Central memory CD4-positive, alpha-beta T cell (primary cell): ENCODE measurements at places on chromosomes 1 and 21.

- DNase-seq = no peak
These were observed 54.4 kb upstream of the BCL10 start for GRCh38 chr1:85330711-85331290.

DNA sequence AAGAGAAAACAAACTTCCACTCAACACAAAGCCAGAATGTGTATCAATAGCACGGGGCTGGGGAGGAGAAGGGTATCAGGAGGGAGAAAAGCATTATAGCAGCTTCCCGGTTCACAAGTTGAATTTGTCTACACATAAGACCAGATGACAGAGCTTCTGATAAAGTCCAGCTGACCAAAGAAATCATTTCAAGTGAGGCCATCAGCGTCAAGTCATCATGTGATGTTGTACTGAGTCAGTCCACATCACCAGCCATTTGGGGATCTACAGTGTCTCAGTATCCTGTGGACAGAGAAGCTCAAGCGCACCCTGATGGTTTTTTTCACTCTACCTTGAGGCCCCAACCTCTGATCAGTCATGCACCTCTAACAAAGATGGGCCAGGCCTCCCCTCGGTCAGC is 33.0 kb downstream of the SETD4 start:
- no peak for DNase-seq

GRCh38 chr1:154328318-154329151 is 3.2 kb downstream of the ATP8B2 start:
- peak; percentile 84 for DNase-seq

GRCh38 chr1:69846267-69846666 is 278.5 kb downstream of the LRRC7 start:
- DNase-seq = no peak

DNA sequence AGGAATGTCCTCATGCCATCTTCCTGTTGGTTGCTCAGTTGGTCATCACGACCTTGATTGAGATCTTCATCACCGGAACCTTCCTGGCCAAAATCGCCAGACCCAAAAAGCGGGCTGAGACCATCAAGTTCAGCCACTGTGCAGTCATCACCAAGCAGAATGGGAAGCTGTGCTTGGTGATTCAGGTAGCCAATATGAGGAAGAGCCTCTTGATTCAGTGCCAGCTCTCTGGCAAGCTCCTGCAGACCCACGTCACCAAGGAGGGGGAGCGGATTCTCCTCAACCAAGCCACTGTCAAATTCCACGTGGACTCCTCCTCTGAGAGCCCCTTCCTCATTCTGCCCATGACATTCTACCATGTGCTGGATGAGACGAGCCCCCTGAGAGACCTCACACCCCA is 42.9 kb downstream of the KCNJ15 start:
- DNase-seq = no peak

DNA sequence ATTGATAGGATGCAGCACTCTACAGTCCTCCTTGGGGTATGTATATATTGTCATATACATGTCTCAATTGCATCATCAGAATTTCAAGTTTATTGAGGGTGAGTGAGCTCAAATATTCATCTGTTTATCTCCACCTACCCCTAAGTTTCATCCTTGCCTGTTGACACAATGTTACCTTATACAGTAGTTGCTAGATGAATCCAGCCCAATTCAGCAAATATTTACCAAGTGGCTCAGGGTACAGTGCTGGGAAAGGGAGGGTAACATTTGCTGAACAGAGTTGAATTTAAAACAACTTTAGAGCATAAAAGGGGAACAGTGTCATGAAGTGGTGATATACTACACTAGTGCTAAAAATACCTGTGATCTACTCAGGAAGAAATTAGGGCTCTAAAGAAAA is 14.4 kb downstream of the ELAVL4 start:
- DNase-seq = no peak

DNA sequence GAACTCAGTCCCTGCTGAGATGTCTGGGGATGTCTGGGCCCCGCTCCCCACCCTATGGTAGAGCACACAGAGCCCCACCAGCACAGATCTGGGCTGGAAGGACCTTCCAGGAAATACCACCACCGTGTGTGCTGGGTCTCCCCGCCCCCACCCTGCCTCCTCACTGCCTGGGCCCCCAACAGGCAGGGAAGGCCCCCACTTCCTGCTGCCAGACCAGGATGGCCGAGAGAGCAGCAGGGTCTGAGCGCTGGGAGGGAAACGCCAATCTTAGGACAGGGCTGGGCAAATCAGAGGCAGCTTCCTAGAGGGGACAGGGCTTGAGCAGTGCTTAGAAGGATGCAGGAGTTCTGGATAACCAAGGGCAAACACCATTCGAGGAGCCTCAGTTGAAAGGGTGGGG is 11.9 kb downstream of the ADGRB2 start:
- DNase-seq = no peak

GRCh38 chr1:210696709-210697108 is 368.0 kb downstream of the HHAT start:
- no peak for DNase-seq

DNA sequence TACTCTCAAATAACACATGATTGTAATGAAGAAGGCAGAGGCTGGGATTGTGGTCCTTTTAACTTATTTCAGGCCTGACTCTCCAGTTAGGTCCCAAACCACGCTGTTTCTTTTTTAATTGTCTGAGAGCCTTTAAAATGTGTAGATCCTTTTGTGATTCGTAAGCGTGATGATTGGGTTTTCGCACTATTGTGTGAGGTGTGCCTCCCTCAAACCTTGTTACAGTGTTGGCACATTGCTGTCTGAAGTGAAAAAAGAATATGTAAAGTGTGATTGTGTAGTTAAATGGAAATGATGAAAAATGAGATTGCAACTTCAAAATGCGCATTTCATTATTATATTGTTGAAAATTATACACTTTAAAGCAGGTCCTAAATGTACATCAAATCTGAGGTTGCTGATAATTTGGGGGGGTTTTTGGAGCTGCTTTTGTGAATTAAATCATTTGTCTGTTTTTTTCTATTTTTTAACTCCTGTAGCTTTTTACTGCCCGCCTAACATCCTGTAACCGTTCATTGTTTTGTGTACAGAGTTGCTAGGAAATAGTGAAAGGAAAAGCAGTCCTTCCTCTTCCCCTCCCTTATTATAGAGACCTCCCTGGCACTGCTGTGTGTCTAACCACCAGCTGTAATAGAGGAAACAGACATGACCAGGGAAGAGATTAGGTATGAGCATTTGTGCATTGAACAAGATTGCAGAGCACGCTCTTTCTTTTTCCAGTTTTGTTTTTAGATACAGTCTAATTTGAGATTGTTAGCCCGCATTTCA is 43.3 kb downstream of the IARS2 start:
- peak; percentile 56 for DNase-seq

DNA sequence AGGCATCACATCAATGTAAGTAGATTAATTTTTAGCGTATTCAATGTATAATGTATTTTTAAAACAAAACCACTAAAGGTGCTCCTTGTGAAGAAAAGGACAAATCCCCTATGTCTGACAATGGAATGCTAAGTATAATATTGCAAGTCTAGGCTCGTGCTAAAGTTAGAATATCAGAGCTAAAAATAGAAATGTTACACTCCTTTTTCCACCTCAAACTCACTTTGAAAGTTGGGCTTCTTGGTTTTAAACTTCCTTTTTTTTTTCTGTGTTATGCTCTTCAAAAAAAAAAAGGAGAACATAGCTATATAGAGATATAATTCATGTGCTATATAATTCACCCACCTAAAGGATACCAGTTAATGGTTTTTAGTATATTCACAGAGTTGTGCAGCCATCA is 3.6 kb upstream of the SERBP1 start:
- no peak for DNase-seq

GRCh38 chr1:103582464-103582863 is 11.1 kb downstream of the AMY2B start:
- no peak for DNase-seq

- peak; percentile 58 for DNase-seq
These were observed 72.9 kb downstream of the RPS6KA1 start for GRCh38 chr1:26602378-26602959.

DNA sequence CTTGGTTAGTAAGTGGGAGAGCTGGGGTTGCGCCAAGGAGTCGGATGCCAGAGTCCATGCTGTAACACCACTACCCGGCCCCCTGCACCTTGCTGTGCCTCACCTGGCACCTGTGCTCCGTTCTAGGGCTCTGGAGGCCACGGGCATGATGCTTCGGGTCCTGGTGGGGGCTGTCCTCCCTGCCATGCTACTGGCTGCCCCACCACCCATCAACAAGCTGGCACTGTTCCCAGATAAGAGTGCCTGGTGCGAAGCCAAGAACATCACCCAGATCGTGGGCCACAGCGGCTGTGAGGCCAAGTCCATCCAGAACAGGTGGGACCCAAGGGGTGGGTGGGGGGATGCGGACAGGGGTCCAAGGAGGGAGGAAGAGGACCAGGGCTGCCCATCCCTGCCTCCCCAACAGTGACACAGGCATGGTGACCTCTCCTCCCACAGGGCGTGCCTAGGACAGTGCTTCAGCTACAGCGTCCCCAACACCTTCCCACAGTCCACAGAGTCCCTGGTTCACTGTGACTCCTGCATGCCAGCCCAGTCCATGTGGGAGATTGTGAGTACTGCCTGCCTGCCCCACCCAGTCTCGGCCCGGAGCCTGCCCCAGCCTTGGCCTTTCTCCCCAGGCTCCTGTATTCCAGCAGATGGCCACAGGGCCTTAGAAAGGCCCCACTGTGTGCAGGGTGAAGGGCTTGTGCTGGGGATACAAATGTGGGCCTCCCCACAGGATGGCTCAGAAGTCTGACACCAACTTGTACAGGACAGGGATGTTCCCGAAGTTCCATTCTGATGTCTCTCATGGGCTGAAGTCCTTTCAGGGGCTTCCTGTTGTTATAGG is 9.6 kb upstream of the HTR6 start:
- DNase-seq = no peak

DNA sequence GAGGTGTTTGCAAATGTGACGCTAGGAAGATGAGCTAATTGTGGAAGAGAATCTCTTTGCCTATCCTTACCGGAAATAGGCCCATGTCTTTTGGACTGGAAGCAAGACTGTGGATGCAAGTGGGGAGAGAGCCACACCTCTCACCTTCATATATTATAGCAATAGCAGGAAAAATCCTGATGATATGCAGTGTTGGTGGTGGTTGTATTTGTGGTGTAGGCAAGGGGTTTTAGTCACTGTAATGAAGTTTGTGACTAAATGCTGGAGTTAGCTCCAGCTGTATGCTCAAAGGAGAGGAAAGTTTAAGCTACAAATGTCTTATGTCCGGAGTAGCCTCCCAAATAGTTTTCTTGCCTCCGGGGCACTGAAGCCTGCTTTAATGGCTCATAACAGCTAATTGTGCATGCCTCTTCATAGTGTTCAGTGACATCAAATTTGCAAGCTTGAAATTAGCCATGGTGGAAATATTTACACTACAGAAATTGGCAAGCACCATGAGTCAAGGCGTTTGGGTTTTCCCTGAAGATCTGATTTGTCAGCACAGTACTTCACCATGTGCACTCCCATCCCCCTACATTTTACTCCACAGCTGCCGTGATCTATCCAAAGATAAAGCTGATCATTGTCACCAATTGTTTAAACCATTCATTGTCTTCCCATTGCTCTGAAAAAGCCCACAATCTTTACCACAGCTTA is 102.6 kb upstream of the ZNF644 start:
- no peak for DNase-seq

DNA sequence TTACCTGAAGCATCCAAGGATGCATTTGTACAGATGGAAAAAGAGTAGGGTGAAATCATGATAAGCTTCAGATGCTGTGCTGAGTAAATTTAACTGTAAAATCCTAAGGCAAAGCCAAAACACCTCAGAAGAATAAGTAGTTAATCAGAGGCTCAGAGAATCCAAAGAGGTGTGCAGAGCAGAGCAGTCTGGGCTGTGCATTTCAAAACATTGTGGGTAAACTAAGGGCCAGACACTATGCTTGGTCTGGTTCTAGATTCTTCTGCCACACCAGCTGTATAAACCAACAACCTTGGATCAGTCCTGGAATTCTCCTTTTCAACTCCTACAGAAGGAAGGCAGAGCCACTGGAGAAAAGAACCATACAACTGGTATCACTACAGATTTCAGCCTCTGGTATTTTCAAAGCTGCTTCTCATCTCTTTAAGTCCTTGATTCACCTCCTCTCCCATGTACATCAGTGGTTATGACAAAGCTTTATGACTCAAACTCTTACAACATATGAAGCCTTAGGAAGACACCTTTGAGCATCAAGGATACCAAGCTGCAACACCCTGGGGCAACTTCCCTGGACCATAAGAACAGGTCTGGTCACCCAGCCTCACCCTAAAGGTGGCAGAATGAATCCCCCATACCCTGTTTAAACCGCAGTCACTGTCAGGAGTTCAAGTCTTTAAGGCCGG is 11.6 kb upstream of the HIPK1 start:
- DNase-seq = no peak

DNA sequence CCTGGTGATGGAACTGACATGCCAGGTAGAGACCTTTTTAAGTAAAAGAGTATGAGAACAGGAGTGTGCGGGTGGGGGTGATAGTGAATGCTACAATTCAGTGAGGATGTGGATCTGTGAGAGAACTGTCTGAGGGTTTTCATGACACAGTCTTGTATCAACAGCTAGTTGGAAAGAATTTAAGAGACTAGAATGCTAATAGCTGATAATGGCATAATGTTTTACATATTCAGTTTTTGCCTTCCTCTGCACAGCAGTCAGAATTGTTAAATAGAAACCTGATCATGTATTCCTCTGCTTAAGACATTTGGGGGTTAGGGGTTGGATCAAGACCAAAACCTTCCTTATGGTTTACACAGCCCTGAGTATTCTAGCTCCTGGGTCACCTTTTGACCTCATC is 152.8 kb upstream of the ZRANB2 start:
- no peak for DNase-seq

GRCh38 chr1:206049293-206049692 is 3.7 kb upstream of the RHEX start:
- DNase-seq = no peak

DNA sequence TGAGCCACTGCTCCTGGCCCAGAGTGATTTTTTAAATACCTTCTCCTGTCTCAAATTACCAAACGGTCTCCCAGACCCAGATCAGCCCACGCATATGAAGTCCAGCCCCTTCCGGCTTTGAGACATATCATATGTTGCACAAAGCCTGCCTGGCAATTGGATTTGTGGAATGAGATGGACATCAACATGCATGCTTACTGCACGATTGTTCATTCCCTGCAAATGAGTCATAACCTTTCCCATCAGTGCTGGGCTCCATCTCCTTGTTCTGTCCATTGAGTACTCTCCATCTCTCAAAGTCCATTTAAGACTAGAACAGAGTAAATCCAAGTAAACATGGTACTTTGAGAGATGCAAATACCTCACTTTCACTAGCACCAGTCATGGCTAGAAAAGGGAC is 612.2 kb upstream of the USP24 start:
- DNase-seq = no peak

- no peak for DNase-seq
These were observed 61.9 kb downstream of the XPR1 start for GRCh38 chr1:180693564-180694244.
